ENCODE measurements at places on chromosomes 11 and 22.

- no peak for DNase-seq
Observed at GRCh38 chr11:93822359-93822758, 28.1 kb downstream of the VSTM5 start.

- DNase-seq: no peak
Observed at GRCh38 chr22:44459551-44459950, 38.5 kb downstream of the RTL6 start.

GRCh38 chr11:128568166-128568778 is 19.1 kb downstream of the ETS1 start:
- peak; percentile 40 for DNase-seq

- DNase-seq: no peak
Observed at GRCh38 chr11:119468511-119468910, 45.5 kb upstream of the THY1 start.

GRCh38 chr11:2858995-2859698 is 26.4 kb downstream of the CDKN1C start:
- no peak for DNase-seq

DNA sequence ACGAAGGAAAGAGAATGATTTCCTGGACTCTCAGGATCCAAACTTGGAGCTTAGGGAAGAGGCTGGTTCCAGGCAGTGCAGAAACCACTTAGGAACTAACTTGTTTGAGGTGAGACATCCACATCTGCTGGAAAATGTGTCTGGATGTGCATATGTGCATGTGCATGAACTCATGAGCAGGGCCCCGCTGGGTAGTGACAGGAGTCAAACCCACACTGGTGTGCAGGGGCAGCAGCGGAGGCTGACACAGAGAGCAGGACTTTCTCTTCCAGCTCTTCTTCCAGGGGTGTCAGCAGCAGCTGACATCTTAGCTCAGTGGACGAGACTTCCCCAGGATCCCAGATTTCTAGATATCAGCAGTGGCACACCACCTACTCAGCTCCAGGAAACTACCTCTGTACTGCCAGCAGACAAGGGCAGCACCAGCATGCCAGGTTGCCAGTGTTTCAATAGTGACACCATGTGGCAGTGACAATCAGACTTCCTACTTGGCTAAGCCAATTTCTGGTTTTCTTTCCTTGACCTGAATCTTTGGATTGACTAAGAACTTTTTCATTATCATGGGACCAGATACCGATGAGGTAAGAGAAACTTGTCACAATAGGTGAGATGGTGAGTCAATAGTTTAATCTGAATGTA is 227.5 kb upstream of the ZC3H12C start:
- no peak for DNase-seq

- no peak for DNase-seq
Observed at GRCh38 chr11:68677432-68677831, 6.9 kb upstream of the GAL start.

DNA sequence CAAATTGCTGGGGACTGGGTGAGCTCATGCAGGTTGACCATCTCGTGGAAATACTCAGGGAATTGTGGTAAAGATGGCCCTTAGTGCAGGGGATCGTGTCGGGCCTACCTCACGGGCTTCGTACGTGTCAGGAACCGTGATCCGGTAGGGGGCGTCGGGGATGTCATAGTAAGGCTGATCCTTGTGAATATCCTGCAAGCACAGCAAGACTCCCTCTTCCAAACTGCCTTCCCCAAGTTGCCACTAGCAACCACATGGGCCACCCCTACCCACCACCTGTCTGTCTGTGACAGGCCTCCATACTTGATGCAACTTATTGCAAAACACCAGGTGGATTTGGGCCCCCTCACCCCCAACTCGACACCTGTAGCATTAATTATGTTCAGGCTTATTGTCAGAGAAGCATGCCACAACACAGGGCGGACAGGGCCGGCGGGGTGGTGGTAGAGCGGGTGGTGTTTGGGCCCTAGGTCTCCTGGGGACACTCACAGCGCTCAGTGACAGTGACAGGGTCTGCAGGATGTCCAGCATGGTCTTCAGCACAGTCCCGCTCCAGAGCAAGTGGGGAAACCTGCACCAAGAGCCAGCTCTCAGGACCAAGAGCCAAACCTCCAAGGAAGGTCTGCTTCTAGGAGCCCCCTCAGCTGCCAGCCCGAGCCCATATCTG is 22.6 kb upstream of the SERPIND1 start:
- no peak for DNase-seq

- DNase-seq: peak; percentile 33
Observed at GRCh38 chr22:35310556-35311550, 11.2 kb downstream of the TOM1 start.

DNA sequence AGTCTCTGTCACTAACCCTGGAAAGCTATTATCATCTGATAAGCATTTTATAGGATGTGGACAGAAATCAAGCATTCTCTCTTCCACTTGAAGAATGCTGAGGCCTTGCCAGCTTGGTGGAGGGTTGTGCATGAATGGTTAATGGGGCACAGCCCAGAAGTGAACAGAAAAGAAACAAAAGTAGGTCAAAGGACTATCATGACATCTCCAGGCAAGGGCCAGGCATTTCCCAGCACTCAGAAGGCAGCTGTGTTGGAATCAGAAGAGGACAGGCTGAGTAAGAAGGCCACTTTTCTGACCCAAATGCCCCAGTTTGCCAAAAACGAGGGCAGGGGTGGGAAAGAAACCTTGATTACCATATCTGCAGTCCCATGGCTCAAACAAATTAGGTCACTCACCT is 12.4 kb downstream of the TENM4 start:
- DNase-seq: no peak

DNA sequence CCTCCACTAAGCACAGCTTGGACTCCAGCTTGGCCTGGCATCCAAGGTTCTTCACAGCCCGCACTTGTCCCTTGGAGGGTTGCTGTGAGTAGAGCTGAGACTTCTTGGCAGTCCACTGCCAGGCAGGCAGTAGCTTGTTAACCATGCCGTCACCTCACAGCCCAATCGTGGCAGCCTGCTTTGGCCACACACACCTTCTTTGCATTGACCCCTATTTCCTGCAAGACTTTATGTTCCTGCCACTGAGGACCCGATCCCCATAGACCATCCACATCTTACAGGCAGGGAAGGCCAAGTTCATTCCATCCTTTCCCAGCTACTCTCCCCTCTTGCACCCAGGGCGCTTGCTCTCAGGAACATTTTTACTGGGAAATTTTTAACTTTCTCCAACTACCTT is 2.5 kb upstream of the PYGM start:
- DNase-seq: peak; percentile 28

- DNase-seq: no peak
Observed at GRCh38 chr11:9796854-9797253, 133.0 kb downstream of the SWAP70 start.

DNA sequence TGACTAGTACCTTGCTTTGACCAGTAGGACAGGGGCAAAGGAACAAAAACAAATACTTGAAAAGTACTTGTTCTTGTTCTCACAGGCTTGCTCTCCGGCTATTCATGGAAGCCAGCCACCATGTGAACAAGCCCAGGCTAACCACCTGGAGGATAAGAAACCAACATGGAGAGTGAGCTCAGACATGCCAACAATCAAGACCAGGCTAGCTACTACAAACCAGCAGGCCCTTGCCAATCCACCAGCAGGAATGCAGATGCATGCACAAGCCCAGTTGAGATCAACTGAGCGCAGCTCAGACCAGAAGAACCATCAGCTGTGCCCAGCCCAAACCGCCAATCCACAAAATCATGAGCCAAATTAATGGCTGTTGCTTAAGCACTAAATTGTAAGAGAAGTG is 180.1 kb upstream of the ISX start:
- DNase-seq: no peak

- no peak for DNase-seq
Observed at GRCh38 chr11:64296830-64297698, 3.1 kb upstream of the CATSPERZ start.

GRCh38 chr11:59187587-59187986 is 15.7 kb downstream of the DTX4 start:
- no peak for DNase-seq

DNA sequence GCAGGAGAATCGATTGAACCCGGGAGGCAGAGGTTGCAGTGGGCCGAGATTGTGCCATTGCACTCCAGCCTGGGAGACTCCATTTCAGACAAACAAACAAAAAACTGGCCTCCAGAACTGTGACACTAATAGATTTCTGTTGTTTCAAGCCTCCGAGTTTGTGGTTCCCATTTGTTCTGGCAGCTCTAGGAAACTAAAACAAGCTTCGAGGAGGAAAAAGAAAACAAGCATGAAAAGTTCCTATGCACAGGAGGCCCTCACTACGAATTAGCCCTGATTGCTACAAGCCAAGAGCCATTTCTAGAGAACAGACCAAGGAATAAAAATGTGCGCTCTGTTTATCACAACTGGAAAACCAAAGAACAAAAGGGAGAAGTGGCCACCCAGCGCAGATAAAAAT is 47.8 kb upstream of the SHANK2 start:
- DNase-seq: no peak

GRCh38 chr11:80538040-80538439 is 1097.2 kb upstream of the TENM4 start:
- DNase-seq: no peak

DNA sequence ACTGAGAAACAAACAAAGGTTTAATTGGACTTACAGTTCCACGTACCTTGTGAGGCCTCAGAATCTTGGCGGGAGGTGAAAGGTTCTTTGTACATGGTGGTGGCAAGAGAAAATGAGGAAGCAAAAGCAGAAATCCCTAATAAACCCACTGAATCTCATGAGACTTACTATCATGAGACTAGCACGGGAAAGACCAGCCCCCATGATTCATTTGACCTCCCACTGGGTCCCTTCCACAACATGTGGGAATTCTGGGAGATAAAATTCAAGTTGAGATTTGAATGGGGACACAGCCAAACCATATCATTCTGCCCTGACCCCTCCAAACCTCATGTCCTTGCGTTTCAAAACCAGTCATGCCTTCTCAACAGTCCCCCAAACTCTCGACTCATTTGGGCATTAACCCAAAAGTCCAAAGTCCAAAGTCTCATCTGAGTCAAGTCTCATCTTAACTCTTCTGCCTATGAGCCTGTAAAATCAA is 617.4 kb downstream of the CNTN5 start:
- DNase-seq: no peak

DNA sequence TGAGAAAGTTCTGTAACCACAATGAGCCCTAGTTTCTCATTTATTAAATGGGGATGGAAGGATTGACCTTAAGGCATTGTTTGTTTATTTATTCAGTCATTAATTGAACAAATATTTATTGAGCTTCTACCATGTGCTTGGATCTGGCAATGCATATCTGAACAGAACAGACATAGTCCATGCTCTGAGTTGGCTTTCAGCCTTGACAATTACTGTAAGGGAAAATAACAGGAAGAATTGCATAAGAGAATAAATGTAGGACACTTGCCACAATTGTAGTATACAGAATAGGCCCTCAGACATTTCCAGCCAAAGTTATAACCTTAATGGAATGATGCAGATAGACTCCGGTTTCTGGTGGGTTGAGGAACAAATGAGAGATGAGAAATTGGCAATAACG is 160.5 kb upstream of the TTC12 start:
- DNase-seq: no peak

- no peak for DNase-seq
Observed at GRCh38 chr11:62172294-62172693, 17.7 kb upstream of the SCGB1D1 start.

GRCh38 chr11:64234647-64235379 is 429 bp downstream of the VEGFB start:
- DNase-seq: peak; percentile 58

GRCh38 chr11:16133867-16134266 is 222.5 kb downstream of the SOX6 start:
- DNase-seq: no peak

DNA sequence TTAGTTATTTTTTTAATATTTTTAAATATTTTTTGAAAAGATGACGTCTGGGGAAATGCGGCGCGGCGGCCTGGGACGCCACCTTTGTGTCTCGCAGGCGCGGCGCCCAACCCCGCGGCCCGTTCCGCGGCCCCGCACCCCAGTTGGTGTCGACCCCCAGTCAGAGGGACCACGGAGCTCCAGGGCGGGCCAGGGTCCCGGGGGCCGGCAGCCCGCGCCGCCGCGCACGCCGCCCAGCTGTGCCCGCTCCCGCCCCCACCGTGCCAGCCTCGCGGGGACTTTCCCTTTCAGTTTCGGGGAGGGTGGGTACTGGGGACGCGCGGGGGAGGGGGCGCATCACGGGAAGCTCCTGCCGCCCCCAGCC is 1.6 kb downstream of the CCND1 start:
- no peak for DNase-seq

DNA sequence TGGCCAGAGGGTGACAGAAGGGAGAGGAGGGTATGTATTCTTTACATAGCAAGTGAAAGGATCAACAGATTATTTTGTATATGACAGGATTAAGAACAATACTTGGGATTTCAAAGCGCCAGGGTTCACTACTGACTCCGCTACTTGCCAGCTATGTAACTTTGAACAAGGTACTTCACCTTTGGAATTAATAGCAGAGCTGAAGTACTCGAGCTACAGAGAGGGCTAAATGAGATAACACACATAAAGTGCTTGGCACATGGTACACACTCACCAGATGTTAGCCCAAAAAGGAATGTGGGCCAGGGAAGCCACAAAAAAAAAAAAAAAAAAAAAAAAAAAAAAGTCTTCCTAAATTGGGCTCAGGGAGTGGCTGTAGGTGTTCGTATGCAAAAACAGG is 408.4 kb downstream of the BUD13 start:
- DNase-seq: no peak

GRCh38 chr11:131579932-131580387 is 209.5 kb downstream of the NTM start:
- no peak for DNase-seq

GRCh38 chr11:78699609-78700135 is 125.0 kb upstream of the NARS2 start:
- no peak for DNase-seq

GRCh38 chr11:113082341-113082955 is 121.2 kb downstream of the NCAM1 start:
- no peak for DNase-seq

GRCh38 chr11:37905707-37906417 is 1307.8 kb upstream of the RAG2 start:
- no peak for DNase-seq

DNA sequence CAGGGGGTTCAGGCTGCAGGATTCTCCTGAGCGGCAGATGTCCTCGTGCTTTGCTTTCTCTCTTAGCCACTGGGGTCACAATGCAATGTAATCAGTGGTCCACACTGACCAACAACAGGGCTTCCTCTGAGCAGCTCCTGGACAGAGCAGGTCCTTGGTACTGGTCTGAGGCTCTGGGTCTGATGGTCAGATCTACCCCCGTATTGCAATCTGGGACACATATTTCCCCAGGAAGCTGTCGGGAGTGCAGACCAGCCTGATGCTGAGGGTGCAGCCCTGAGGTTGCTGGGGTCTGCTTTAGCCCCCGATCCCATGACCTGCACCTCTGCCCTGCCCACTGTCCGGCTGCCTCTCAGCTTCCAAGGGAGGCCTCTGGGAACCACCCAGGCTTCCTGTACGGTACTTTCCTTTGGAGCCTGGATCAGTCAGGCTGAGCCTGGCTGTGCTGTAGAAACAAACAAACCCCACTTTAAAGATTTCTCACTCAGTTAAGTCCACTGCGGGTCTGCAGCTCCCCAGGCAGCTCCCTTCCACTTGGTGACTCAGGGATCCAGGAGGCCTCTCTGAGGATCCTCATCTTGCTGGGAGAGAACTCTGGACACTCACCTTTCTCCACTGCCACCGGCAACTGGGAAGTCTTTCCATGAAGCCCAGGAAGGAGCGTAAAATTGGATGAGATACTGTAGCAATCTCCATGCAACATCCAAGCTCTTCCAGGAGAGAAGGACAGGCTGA is 1046.6 kb downstream of the TBC1D22A start:
- no peak for DNase-seq
